ENCODE measurements at places on chromosomes 5 and 9.

- no peak for DNase-seq
Observed at GRCh38 chr5:21792748-21793147, 1060.4 kb downstream of the CDH12 start.

DNA sequence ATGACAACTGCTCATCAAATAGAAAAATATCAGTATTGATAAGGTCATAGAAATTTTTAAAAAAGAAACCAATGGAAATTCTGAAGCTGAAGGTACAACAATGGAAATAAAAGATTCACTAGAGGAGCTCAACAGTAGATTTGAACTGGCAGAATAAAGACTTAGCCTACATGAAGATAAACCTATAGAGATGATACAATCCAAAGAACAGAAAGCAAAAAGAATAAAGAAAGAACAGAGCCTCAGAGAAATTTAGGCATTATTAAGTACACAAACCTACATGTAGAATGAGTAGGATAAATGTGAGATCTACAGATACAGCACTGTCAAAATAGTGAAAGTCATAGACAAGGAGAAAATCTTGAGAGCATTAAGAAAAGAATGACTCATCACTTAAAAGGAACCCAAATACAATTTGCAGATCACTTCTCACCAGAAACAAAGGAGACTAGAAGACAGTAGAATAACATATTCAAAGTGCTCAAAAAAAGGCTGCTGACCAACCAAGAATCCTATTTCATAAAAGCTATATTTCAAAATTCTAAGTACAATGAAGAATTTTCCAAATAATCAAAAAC, 47.8 kb upstream of the HTR4 start:
- DNase-seq: no peak

DNA sequence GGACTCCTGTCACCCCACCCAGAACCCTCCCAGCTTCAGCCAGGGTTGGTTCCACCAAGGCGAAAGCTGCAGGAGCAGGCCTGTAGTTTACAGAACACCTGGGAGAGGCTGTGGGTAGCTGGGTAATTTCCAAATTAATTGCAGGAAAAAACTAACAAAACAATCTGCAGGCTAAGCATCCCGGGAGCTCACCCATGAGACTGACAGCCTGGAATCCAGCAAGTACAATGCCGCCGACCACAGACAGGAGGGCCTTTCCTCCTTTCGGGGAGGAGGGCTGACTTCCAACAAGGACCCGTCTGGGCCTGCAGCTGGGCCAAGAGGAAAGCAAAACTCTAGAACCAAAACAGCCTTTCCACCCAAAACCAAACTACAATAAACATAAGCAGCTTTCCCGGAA, 10.3 kb downstream of the FOXE1 start:
- no peak for DNase-seq

GRCh38 chr5:150022158-150022531, 21.6 kb downstream of the HMGXB3 start:
- no peak for DNase-seq

GRCh38 chr9:5566054-5566618, 55.8 kb downstream of the PDCD1LG2 start:
- DNase-seq: no peak

DNA sequence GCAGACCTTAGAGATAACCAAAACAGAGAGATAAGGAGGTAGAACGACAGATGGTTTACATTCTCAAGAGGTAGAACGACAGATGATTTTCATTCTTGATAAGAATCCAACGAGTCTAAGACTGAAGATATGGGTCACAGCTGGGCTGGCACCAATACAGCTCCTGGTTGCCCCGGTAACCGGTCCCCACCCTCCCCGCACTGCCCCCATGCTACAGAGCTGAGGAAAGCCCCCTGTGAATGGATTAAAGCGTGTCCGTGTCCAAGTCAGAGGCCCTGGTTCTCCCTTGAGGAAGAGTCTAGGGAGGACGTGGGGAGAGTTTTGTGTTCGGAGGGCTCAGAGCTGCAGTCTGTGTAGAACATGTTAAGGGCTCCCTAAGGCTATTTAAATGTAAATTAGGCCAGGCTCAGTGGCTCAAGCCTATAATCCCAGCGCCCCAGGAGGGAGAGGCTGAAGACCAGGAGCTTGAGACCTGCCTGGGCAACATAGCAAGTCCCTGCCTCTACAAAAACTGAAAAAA, 8.1 kb downstream of the IDNK start:
- DNase-seq: no peak

- no peak for DNase-seq
Observed at GRCh38 chr9:104783588-104783987, 19.7 kb downstream of the NIPSNAP3B start.

DNA sequence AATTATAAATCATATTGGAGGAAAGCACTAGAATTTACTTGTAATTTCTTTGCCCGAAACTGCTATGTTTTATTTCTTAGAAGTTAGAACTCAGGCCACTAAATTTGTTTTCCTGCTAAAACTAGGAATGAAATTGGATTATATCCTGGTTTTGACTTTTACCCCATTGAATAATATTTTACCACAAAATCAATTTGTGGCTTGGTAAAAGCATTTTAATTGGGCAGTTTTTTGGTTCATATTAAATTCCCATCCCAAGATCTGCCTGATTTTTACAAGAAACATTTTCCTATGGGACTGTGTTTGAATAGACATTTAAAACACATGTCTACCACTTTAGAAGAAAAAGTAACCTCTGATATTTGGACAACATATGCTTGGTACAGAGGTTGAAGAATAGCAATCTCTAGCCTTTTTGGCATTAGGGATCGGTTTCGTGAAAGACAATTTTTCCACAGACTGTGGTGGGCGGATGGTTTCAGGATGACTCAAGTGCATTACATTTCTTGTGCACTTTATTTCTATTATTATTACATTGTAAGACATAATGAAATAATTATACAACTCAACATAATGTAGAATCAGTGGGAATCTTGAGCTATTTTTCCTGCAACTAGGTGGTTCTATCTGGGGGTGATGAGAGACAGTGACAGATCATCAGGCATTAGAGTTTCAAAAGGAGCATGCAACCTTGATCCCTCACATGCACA, 565.6 kb downstream of the PRR16 start:
- no peak for DNase-seq

- DNase-seq: no peak
Observed at GRCh38 chr5:171450423-171451331, 31.2 kb downstream of the FGF18 start.

DNA sequence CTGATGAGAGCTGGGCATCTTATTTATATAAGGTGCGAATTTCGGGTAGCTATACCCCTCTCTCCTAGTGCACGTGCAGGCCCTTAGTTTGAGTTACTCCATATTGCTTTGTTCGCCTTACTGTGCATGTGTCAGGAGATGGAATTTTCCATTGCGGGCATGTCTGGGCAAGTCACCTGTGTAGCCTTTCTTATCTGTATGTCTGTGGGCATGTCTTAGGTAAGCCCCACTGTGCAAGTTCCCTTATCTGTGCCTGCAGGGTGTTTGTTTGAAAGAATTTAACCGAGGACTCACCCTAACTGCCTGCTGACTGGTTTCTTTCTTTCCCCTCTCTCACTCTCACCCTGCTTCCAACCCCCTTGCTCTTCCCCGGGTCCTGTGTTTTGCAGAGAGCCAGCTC, 140.7 kb upstream of the RANBP3L start:
- no peak for DNase-seq

DNA sequence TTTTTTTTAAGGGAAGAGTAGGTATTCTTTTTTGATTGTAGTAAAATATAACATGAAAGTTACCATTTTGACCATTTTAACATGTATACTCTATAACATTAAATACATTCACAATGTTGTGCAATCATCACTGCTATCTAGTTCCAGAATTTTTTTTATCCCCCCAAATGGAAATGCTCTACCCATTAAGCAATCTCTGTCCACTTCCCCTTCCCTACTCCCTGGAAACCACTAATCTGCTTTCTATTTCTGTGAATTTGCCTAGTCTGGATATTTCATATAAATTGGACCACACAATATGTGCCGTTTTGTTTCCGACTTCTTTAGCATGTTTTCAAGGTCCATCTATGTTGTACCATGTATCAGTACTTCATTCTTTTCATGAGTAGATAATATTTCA, 429.5 kb downstream of the TLE1 start:
- no peak for DNase-seq

GRCh38 chr9:79007701-79008483, 563.9 kb upstream of the TLE4 start:
- no peak for DNase-seq

DNA sequence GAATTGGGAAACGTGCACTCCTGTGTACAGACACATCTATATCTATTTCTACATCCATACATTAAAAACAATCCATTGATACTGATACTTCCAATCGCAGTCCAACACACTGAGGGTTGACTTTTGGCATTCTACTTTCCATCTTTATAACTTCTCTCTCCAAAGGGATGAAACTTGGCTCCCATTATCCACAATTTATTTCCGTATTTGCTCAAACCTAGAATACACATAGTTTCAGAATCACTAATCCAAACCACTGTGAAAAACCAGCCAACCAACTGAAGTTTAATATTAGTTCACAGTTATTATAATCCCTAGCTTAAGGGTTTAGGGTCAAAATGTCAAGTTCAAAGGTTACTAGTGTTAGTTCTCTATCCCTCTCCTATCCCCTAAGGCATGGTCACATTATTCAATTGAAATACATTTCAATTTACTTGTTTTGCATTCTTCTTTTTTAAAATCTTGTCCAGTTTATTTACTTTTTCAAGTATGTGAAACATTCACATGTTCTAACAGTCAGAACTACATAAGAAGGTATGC, 156.5 kb downstream of the MED27 start:
- DNase-seq: no peak

GRCh38 chr5:65305913-65306312, 175.8 kb downstream of the ADAMTS6 start:
- DNase-seq: no peak

DNA sequence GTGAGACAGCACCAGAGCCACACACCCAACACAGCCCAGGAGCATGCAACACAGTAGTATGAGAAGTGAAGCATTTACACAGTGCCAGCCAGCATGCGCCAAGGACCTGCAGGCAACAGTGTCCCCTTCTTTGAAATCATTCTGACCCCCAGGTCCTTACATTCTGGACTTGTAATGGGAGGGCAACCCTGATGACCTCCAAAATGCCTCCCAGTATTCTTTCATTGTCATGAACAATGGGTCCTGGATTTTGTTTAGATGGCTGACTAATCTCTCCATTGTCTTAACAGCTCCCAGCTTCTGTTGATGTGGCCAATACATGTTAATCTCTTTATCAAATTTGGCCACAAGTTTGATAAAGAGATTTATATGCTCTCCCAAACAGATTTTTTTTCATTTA, 417.1 kb downstream of the DMRTA1 start:
- no peak for DNase-seq

- DNase-seq: no peak
Observed at GRCh38 chr9:137136881-137137607, 1.9 kb upstream of the GRIN1 start.

DNA sequence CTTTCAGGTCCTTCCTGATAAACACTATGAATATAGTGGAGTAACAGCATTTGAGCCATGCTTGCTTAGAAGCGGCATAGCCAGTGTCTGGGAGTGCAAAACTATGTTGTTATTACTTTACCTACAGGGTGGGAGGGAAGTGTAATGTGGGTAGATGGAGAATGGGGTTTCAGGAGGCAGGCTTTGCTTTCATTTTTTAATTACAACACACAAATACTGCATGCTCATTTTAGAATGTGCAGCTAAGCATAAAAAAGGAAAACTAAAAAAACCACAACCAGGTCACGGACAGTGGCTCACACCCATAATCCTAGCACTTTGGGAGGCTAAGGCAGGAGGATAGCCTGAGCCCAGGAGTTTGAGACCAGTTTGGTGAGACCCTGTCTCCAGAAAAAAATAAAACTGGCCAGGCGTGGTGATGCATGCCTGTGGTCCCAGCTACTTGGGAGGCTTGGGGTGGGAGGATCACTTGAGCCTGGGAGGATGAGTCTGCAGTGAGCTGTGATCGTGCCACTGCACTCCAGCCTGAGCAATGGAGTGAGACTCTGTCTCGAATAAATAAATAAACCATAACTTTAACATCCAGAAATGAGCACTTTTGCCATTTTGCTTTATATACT, 20.2 kb downstream of the HAVCR1 start:
- no peak for DNase-seq

DNA sequence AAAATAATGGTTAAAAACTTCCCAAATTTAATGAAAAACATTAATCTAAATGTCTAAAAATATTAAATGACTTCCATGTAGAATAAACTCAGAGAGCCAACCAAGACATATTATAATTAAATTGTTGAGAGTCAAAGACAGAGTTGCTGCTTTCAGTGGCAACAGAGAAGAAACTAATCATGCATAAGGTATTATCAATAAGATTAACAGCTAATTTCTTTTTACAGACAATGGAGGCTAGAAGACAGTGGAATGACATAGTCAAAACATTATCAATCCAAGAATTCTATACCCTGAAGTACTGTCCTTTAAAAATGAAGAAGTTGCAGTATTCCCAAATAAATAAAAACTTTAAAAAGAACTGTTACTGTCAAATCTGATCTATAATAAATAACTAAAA, 268.7 kb downstream of the IRX2 start:
- no peak for DNase-seq

- peak; percentile 19 for DNase-seq
Observed at GRCh38 chr5:96885518-96886338, 9.4 kb downstream of the ERAP2 start.

DNA sequence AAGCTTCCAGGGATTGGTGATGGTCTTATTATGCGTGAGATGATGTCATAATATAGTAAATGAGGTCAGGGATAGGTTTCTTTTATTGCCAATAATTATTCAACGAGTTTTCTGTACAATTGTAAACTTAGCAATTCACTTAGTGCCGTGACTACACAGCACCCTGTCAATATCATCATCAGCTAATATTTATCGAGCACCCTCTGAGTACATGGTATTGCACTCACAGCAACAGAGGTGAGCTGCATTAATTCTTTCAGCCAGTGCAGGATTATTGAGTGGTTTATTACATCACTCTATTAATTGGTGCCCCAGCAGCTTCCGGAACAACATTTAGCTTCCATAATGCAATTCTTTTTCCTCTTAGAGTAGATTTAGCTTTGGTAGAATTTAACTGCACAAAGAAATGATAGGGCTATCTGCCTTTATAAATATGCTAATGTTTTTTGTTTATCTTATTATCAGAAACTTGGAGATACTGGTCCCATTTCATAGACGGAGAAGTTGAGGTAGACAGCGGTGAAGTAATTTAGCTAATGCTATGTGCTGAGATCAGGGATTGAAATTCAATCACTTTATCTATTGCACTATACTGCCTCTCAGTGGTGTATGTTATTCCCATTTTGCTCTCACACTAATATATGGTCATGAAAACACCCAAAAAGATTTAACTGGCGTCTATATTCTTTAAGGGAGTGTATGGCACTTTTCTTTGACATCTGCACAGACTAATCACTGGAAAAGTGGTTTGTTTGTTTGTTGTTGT, 726.1 kb upstream of the WWC1 start:
- peak; percentile 12 for DNase-seq

DNA sequence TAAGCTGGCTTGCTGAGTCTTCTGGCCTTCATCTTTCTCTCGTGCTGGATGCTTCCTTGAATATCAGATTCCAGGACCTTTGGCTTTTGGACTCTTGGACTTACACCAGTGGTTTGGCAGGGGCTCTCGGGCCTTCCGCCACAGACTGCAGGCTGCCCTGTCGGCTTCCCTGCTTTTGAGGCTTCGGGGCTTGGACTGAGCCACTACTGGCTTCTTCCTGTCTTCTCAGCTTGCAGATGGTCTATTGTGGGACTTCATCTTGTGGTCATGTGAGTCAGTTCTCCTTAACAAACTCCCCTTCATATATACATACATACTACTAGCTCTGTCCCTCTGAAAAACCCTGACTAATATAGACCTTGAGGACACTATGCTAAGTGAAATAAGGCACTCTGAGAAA, 78.3 kb upstream of the SSBP2 start:
- DNase-seq: no peak
